Fibroblast of the aortic adventitia (primary cell): ENCODE measurements at places on chromosomes 5 and 9. TPM values are rescaled to one million over a fixed set of nuclear protein-coding genes. Genes with fewer than 3 reads are reported as not detected.

The BNC2 gene
- 48.7 and 53.3 TPM in 2 replicates for total RNA-seq

The ENHO gene
- total RNA-seq, result not detected in 2 replicates

The FCHO2 gene
- total RNA-seq, result 7.4 and 18.8 TPM in 2 replicates

The PCDHB9 gene
- total RNA-seq, result 0.41 and 1.2 TPM in 2 replicates

The SGCD gene
- total RNA-seq, result 7.9 and 11.7 TPM in 2 replicates

The C1QTNF3 gene
- 1.9 and 8.3 TPM in 2 replicates for total RNA-seq

The SYNPO gene
- 3.9 and 4.6 TPM in 2 replicates for total RNA-seq

The CATSPER3 gene
- 0.09 TPM in 1 of 2 replicates, not detected in the other for total RNA-seq
